ENCODE measurements at places on chromosomes 2 and 18.

DNA sequence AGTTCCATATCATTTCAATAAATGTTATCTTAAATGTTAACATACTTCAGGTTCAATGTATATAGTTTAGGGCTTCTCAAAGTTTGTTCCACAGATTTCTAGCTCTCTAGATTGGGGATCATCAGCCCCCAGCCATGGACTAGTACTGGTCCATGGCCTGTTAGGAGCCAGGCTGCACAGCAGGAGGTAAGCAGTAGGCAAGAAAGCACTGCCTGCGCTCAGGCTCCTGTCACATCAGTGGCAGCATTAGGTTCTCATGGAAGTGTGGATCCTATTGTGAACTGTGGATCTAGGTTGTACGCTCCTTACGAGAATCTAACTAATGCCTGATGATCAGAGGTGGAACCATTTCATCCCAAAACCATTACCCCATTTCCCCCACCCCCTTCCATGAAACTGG is 531.1 kb downstream of the PARD3B start:
- no peak for DNase-seq

- no peak for DNase-seq
Observed at GRCh38 chr18:25305584-25305983, 46.4 kb downstream of the ZNF521 start.

GRCh38 chr18:46630160-46630559 is 26.9 kb downstream of the LOXHD1 start:
- DNase-seq: no peak

DNA sequence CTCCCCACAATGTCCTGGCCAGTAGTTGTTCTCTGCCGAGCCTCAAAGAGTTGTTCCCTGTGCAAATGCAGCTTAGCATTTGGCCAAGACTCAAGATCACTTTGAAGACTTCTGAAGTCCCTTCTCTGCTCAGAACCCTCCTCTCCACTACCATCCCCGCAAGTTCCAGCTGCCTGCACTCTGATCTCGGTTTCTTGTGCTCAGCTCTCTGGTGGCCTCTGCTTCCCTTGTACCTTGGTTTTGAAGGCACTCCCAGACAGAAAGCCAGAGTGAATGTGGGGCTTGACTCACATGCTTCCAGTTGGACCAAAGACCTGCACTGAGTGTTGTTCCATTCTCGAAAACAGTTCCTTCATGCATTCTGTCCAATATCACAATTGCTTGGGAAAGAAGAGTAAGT is 28.6 kb downstream of the CRACDL start:
- DNase-seq: no peak

GRCh38 chr18:52402814-52403213 is 62.8 kb downstream of the DCC start:
- DNase-seq: no peak

GRCh38 chr2:138841459-138841858 is 61.3 kb upstream of the NXPH2 start:
- DNase-seq: no peak

DNA sequence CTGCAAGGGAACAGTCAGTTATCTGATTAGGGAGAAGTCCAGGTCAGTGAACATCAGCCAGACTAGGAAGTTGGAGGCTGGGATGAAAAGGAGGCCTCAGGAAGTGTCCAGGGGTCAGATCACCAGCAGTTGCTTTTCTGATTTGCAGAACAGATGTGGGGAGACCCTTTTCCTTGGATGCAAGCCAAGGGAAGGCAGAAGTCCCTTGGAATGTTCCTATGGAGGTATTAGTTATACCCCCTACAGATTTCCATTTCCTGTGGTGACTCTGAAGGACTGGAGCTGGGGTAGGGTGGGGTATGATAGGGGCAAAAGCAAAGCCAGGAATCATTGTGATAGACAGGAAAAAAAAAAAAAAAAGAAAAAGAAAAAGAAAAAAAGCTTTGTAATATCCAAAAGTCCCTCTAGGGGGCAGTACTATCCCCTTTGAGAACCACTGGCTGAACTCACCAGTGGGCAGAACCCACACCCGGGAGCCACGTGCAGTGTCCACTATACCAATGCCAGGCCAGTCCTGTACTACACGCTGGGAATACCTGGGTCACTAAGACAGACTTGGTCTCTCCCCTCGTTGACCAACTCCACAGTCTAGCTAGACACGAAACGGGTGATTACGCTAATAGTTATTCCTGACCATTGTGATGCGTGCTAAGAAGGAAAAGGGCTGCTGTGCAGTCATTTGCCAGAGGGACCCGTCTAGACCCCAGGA is 7.4 kb downstream of the DYSF start:
- DNase-seq: no peak

- DNase-seq: no peak
Observed at GRCh38 chr2:176621350-176621749, 352.1 kb downstream of the MTX2 start.

- no peak for DNase-seq
Observed at GRCh38 chr2:156476850-156477206, 40.6 kb downstream of the GPD2 start.

DNA sequence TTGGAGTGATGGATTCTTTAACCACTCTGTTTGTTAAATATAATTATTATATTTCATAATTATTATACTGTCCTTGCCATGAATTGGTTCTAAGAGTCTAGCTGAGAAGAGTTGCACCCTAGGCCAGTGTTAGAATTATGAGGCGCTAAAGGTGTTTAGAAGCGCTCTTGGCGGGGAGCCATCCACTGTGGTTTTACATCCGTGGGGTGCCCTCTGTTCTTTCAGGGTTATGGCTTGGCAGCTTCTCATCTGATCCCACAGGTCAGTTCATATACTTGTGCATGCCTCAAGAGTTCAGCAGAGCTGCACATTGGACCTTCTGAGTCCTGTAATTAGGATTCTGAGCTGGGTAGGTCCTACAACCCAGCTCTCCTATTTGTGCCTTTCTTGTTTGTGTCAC is 9.1 kb downstream of the ASAP2 start:
- no peak for DNase-seq

DNA sequence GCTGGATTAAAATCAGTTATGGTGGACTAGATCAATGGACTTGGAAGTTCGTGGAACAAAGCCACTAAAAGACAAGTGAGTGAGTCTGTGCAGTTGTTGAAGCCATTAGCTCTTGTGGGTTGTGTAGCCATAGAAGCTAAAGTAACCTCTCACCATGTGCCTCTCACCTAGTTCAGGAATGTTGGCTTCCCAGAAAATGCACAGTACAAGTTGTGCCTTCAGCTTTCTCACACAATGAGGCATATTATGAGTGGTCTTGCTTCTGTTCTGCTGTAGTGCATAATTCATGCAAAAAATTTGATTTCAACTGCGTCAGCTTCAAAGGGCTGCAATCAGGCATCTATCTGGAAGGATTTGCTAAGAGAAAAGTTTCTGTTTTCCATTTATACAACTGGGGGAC is 26.2 kb downstream of the CERS6 start:
- no peak for DNase-seq

DNA sequence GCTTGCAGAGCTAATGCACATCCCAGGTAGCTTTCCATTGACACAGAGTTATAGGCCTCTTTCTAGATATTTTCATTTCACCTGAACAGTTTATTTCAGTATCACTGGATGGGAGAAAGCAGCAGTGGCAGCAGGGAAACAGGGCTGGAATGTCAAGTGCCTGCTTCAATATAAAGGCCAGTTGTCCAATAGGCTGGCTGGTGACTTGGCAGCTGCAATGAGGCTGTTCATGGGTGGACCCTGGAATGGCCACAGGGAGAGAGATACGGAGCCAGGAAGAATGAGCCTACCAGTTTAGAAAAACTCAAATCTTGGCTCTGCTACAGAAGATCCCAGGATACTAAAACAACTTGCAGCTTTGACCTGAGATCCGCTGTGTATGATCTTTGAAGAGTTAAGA is 185.0 kb downstream of the BCL11A start:
- DNase-seq: no peak

All from T-helper 22 cell (primary cell).